ENCODE measurements at places on chromosomes 4 and X. TPM values are rescaled to one million over a fixed set of nuclear protein-coding genes. Genes with fewer than 3 reads are reported as not detected.

- no peak for DNase-seq
These were observed 600 bp upstream of the BEX2 start for GRCh38 chrX:103311399-103311780.

DNA sequence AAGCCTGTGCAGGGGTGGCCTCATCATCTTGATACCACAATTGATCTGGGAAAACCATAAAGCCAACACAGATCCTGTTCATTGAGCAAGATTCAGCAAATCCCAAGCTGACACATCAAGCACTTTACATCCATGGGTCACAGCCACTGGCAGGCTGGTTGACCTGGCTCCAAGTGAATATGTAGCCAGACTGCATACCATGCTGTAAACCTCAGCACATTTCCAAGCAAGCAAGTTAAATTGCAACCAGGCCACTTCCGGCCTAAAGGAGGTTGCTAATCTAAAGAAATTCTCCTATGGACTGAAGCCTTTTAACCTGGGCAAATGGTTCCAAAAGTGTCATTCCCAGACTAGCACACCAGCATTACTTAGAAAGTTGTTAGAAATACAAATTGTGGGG is 54.4 kb upstream of the USP26 start:
- no peak for DNase-seq

- peak; percentile 98 for DNase-seq
These were observed at the start of gene PCGF3 for GRCh38 chr4:705278-706082. Gene PCGF3 (plus strand): TSS chr4:705832. CDS start chr4:733681, 27,849 bp downstream.

- no peak for DNase-seq
These were observed 5.3 kb downstream of the ASB11 start for GRCh38 chrX:15310117-15310516.

DNA sequence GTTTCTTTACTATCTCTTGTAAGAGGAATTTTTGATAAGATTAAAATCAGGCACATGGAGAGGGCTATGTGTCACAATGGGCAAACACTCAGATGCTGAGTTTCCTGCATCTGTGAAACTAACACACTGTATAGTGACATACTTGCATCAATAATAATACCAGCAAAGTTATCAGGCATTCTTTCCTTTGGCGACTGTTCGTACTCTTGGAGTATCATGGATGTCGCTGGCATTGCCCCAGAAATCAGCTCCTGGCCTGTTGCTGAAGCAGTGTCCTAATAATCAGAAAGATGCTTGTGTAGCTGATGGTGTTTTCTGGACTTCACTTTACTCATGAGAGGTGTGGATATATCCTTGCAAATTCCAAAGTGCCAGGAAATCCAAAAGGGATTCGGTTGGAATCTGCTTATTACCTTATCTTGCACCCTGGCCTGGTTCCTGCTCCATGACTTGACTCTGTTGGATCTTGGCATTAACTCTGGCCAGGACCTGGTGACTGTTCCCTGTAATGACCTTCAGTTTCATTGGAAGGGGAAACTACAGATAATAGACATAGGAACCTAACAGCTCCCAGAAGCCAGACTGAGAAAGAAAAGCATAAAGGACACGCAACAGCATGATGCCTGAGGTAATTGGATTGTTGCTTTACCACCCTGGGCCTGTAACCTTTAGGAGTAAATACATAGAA is 762.5 kb upstream of the GRIA3 start:
- no peak for DNase-seq

GRCh38 chrX:120746153-120746552 is 116.3 kb upstream of the C1GALT1C1 start:
- no peak for DNase-seq

GRCh38 chr4:1611501-1611870 is 72.6 kb downstream of the FAM53A start:
- no peak for DNase-seq

DNA sequence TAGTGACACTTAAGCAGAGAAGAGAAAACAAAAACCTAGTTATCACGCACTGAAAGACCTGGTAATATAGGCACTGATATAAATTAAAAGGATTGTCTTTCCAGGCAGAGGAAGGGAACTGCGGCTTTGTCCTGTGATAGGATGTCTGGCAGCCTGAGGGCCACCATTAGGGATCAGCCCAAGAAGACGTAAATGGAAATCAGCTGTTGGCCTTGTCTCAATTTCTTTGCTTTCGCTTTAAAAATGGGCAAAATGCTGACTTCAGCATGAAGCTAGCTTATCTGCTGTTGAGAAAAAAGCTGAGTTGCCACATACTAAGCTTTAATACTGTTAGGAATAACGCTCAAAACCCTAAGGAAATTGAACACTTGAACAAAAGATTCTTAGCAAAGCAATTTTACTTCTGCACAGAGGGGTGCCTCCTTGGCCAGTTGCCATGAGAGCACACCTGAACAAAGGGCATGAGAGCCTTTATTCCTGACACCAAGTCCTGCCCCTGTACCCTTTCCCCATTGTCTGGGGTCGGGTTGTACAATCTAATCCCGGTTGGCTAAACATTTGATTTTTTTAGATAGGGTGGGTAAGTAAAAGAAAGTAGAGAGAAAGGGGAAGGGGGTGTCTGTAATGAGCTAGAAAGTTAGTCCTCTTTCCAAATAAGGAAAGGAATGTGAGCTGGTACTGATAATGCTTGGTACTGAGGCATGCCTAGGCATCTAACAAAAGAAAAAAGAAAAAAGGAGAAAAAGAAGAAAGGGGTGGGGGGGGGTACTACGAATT is 85.1 kb upstream of the UCP1 start:
- DNase-seq, result no peak

GRCh38 chrX:49958727-49959485 is 36.5 kb downstream of the CLCN5 start:
- no peak for DNase-seq

- no peak for DNase-seq
These were observed 366.5 kb downstream of the FAT4 start for GRCh38 chr4:125681240-125681639.

DNA sequence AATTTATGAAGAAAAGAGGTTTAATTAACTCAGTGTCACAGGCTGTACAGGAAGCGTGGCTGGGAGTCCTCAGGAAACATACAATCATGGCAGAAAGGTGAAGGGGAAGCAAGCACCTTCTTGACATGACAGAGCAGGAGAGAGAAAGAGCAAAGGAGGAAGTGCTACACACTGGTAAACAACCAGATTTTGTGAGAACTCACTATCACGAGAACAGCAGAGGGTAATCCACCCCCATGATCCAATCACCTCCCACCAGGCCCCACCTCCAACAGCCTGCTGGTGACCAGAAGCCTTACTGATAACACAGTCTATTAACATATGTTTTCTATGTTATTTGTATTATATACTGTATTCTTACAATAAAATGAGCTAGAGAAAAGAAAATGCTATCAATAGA is 254.8 kb downstream of the PCDH10 start:
- DNase-seq, result no peak

GRCh38 chr4:152090543-152090942 is 329.7 kb upstream of the GATB start:
- DNase-seq, result no peak

DNA sequence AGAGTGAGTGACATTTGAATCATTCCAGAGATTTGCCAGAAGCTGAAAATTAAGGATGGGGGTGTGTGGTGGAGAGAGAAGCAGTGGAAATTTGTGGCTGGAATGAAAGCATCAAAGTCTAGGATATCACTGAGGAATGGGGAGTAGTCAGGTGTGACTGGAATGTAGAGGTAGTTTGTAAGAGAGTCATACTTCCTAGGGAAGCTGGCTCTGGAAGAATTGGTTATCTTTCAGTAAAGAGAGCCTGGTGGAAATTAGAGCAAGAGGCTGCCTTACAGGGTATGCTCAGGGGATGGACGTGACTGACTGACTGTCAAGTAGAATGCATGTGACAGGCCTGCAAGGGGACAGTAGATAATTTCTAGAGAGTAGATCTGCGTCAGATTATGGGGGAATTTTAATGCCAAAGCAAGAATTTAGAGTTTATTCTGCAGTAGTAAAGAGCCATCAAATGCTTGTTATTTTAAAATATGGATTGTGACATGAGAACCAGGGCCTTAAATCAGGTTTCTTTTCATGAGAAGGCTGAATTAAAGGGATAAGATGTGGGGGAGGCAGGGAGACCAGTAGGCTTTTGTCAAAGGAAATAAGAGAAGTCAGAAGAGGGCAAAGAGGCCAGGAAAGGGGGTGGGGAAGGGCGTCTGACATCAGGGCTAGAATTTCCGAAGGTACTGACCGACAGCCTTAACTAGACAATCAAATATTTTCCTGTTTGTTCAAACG is 109.9 kb downstream of the AFF1 start:
- DNase-seq, result no peak

DNA sequence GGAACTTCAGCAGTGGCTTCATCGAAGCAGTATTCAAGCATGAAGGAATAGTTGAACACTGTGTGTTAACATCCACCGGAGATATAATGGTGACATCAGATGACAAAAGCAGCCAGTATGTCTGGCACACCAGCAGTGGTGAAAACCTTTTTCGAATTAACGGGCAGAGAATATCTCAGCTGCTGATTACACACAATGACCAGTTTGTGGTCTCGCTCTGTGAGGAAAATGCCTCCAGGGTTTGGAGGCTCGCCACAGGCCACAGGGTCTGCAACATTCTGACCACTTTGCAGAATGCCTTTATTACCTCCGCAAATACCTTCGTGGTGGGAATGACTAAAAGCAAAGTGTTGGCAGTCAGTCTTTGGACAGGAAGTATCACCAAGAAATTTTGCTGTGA is 201.5 kb downstream of the NWD2 start:
- no peak for DNase-seq

ETFDH gene
- total RNA-seq, result 131 TPM

S100P gene
- total RNA-seq, result 2.8 TPM

OGT gene
- total RNA-seq, result 88.0 TPM

ADH1C gene
- 4.0 TPM for total RNA-seq

SATL1 gene
- 0.16 TPM for total RNA-seq

MUC7 gene
- not detected for total RNA-seq
